ENCODE measurements at places on chromosomes 13 and 19.
A peak's percentile ranks its signal among the peaks of the same experiment; 100 is the strongest.

DNA sequence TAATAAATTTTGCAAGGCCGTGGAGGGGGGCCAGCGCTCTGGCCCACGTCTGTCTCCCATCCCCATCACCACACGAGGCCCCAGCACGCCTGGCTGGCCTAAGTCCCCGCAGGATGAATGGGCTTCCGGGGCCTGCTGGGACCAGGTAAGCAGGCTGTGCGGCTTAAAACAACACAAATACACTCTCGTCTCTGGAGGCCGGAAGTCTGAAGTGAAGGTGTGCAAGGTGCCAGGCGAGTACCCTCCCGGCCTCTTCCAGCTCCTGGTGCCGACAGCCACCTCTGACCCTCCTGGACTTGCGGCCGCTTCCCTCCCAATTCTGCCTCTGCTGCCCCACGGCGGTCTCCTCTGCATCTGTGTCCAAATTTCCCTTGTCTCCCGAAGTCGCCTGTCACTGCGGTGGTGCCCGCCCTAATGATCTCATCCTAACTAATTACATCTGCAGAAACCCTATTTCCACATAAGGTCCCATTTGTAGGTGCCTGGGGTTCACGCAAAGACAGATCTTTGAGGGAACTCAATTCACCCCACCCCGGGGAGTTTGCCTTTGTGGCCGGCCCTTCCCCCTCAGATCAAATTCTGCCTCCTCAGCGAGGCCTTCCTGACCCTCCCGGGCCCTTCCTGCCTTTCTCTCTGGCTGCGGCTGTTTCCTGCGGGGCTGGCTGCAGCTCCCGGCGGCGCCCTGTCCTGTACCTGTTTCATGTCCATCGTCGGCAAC is 8.1 kb upstream of the PTBP1 start:
- DNase-seq, result no peak

GRCh38 chr13:34290661-34291060 is 472.7 kb downstream of the RFC3 start:
- DNase-seq, result no peak

- DNase-seq, result no peak
Measured at GRCh38 chr19:49326165-49326704, 1.2 kb upstream of the SLC6A16 start.

DNA sequence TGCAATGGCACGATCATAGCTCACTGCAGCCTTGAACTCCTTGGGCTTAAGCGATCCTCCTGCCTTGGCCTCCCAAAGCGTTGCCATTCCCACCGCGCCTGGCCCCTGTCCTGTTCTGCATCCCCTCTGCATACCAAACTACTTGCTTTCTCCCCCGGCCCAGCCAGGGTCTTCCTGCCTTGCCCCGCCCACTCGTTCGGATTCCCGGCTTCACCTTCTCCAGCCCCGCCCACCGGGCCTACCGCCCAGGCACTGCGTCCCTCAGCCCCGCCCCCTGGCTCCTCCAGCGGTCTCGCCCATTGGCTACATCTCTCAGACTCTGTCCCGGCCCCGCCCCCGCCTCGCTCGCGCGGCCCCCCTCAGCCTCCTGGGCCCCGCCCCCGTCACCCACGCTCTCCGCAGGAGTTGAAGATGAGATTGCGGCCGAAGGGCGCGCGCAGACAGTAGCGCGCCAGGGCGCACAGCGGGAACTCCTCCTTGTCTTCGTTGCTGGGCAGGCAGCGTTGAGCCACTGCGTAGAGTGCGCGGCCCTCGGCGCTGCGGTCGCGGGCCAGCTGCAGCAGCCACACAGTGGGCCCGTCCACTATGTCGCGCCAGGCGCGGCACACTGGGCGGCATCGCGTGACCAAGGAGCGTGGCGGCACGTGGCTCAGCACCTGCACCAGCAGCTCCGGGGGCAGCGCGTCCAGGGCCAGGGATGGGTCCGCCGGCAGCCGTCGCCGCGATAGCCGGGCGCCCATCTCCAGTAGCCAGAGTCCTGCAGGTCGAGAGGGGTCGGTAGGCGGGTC is 19.0 kb downstream of the MRPS12 start:
- DNase-seq, result peak; percentile 89

DNA sequence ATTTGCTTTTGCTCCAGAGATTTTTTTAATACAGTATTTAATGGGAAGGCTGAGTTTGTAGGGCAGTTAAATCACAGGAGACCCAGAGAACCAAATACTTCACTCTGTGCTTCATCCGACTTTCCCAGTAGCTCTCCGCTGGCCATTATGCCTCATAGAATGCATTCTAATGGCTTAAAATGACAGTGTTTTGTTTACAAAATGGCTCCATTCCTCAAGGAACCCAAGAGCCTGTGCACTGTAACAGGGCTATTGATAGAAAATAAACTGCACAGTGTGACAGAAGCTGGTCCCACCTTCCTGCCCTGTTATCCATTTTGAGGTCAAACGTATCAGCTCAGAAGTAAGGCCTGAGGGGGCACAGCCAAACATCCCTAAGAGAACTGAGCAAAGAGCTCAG is 136.5 kb downstream of the RAP2A start:
- no peak for DNase-seq

Data from NCI-H2029 (cell line).